Activated T-cell treated with anti-CD3 and anti-CD28 coated beads for 24 hours (primary cell): ENCODE measurements at places on chromosomes 1 and 21.
A peak's percentile ranks its signal among the peaks of the same experiment; 100 is the strongest.

- no peak for DNase-seq
Measured at GRCh38 chr1:87089823-87090222, 175.4 kb downstream of the HS2ST1 start.

DNA sequence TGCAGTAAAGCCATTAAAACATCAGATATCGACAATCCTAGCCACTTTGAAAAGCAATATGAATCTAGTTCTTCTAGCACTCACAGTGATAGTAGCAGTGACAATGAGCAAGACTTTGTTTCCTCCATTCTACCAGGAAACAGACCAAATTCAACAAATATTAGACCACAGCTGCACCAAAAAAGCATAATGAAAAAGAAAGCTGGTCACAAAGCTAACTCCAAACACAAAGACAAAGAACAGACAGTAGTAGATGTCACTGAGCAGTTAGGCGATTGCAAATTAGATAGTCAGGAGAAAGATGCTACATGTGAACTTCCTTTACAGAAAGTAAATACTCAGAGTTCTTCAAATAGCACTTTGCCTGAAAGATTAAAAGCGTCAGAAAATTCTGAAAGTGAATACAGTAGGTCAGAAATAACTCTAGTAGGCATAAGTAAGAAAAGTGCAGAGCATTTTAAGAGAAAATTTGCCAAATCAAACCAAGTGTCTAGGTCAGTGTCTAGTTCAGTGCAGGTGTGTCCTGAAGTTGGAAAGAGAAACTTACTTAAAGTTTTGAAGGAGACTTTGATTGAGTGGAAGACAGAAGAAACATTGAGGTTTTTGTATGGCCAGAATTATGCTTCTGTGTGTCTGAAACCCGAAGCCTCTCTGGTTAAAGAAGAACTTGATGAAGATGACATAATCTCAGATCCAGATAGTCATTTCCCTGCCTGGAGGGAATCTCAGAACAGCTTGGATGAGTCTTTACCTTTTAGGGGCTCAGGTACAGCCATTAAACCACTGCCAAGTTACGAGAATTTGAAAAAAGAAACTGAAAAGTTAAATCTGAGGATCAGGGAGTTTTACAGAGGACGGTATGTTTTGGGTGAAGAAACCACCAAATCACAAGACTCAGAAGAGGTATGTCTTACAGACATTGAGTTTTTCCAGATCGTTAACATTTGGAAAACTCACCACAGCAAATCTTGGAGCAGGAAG lies 24.9 kb downstream of the RPAP2 start:
- DNase-seq, result no peak

GRCh38 chr1:247054992-247055415 lies 23.6 kb downstream of the ZNF670 start:
- no peak for DNase-seq

DNA sequence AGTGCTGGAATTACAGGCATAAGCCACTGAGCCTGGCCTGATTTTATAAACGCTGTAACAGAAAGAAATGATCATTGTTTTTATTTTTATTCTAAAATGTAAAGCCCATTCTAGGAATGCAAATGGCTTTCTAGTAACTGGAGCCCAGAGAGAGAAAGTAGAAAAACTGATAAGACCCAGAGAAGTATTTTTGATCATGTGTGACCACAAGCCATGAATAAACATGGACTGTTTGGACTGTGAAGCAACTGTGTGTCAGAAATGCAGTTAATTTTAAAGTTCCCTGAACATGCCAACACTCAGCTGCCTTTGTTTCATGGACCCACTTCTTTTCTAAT lies 39.7 kb downstream of the EIF2B3 start:
- DNase-seq, result no peak

DNA sequence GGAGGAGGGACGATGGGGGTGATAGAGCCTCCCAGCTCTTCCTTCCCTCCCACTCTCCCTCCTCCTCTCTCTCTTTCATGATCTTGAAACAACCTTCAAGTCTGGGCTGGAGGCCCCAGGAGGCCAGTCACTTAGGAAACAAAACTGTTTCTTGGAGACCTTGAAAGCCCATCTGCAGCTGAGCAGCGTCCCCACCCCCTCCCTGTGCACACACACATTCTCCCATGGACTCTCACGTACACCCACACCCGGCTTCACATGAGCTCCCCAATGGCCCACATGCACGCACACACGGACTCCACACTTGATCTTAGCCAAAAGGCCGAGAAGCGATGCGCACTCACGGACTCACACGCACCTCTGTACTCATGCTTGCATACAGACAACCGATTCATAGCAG lies 3.2 kb upstream of the ATP1A2 start:
- DNase-seq, result no peak

- peak; percentile 79 for DNase-seq
Measured at GRCh38 chr1:182143154-182143657, 81.7 kb upstream of the ZNF648 start.

GRCh38 chr1:167171286-167171929 lies 49.3 kb upstream of the POU2F1 start:
- no peak for DNase-seq

DNA sequence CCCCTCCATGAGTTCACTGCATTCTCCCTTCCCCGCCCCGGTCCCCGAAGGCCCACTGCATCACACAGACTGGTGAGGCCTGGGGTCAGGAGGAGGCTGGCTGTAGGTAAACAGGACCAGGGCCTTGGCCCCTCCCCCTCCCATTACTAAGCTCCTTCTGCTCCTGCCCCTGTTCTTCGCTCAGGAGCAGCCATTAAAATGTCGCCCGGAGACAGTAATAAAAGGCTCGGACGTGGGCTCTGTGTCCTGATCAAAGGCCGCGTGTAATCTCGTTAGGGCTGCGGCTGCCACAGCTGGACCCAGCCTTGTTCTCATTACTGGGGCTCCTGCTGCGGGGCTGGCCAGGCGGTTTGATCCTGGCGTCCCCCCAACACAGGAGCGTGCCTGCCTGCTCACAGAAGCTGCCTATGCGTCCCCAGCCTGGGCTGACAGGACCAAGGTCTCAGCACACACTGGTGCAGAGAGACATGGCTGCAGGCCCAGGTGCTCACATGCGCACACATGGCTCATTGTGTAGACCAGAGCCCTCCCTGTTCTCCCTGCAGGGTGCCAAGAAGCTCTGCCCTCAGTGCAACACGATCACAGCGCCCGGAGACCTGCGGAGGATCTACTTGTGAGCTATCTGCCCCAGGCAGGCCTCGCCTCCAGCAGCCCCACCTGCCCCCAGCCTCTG lies 24.0 kb downstream of the TMEM53 start:
- DNase-seq, result no peak

DNA sequence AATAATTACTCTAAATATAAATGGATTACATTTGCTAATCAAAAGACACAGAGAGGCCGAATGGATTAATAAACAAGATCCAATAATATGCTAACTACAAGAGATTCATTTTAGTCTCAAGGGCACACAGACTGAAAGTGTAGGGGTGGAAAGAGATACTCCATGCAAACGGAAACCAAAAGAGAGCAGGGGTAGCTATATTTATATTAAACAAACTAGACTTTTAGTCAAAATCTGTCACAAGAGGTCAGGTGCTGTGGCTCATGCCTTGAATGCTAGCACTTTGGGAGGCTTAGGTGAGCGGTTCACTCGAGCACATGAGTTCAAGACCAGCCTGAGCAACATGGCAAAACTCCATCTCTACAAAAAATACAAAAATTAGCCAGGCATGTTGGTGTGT lies 33.6 kb upstream of the DISP1 start:
- DNase-seq, result no peak

DNA sequence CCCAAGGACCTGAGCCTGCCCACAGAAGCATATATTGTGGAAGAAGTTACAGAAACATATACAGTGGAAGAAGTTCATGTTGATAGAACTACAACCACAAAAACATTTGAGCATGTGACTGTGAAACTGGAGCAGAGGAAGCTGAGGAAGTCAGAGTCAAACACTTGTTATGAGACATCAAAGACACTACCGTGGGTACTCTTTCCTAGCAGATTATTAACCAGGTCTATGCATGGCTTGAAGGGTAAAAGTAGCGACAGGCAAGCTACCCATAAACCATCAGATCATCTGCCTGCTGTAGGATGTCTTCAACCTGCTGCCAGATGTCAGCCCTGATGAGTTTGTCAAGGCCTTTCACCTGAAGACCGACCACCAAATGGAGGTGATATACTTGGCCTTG lies 35.8 kb downstream of the IVNS1ABP start:
- no peak for DNase-seq

- no peak for DNase-seq
Measured at GRCh38 chr1:112770724-112771123, 55.6 kb upstream of the PPM1J start.

DNA sequence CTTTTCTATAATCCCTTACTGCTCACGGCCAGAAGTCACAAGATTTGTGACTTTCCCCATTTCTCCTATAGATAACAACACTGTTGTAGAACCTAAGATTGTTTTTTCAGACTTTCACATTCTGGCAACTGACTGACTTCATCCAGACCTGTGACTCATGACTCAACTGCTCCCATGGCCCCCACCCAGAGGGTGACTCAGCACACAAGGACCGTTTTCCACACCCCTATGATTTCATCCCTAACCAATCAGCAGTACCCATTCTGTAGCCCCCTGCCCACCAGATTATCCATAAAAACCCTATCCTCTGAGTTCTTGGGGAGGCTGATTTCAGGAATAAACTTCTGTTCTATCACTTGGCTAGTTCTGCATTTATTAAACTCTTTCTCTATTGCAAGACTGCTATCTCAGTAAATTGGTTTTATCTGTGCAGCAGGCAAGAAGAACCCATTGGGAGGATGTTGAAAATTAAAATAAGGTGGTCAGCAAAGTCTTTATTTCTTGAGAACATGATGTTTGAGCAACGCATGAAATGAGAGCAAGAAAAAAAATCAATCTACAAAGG lies 79.7 kb downstream of the NGF start:
- no peak for DNase-seq

DNA sequence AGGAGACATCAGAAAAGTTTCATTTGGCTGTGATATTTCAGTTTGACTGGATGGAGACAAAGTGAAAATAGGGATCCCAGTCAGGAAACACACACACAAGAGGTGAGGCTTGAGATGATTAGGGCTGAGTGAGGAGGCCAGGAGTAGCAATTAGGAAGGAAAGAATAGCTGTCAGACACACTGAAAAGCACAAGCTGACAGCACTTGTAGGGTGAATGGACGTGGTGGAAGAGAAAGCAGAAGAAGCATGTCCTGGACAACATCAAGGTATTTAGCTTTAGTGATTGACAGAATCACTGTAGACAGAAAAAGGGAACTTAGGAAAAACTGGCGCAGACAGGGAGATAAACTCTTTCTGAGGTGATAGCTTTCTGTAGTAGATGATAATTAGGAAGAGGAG lies 347.7 kb downstream of the TGFB2 start:
- no peak for DNase-seq

DNA sequence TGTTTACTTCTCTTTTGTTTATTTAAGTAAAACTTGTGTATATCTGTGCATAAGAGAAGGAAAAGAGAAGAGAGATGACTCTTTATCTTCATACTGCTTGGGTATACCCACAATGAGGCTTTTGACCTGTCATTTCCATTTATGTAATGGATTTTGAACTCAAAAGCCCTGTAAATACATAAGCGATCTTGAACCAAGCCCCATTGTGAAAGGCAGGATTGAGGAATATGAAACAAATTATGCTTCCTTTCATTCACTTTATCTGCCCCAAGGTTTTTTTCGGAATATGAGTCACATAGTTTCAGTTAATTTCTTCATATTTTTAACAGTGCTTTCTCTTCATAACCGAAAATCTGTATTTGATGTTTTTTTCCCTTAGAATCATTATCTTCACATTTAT lies 21.4 kb downstream of the CNST start:
- no peak for DNase-seq

- no peak for DNase-seq
Measured at GRCh38 chr1:51264451-51264850, 28.4 kb downstream of the RNF11 start.

DNA sequence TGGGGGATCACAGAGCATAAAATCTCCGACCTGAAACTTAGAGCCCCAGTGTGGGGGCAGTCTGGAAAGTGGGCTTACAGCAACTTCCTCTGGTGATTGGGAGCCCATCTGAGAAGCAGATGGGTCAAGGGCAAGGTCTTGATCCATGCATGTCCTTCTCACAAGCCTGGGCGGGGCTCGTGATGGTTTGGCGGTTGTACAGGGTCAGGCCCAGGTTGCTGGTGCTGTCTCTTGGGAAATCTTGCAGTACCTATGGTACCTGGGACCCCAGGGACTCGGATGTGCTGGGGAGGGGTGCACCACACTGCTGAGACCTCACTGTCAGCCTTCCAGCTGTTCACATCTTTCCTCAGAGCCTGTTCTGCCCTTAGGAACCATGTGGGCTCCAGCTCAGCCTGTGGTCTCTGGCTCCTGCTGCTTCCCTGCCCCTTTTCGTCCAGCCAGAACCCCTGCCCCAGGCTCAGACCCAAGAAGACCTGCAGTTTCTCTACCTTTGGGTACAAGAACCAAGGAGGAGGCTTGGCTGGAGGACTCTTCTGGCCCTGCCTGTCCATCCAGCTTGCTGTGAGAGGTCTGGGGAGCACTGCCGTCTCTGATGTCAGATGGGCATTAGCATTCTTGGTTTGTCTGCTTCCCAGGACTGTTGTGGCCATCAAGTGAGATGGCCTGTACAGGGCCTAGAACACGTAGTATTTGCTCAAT lies 24.5 kb downstream of the WNT4 start:
- no peak for DNase-seq

- DNase-seq, result no peak
Measured at GRCh38 chr1:116988908-116989307, 12.7 kb upstream of the CD101 start.

GRCh38 chr1:201608635-201609395 lies 69.9 kb downstream of the NAV1 start:
- DNase-seq, result no peak

GRCh38 chr1:103371234-103371633 lies 154.3 kb upstream of the RNPC3 start:
- no peak for DNase-seq

- DNase-seq, result no peak
Measured at GRCh38 chr1:33086384-33086850, 5.5 kb downstream of the AZIN2 start.

- DNase-seq, result no peak
Measured at GRCh38 chr1:208101661-208102431, 142.3 kb downstream of the PLXNA2 start.

DNA sequence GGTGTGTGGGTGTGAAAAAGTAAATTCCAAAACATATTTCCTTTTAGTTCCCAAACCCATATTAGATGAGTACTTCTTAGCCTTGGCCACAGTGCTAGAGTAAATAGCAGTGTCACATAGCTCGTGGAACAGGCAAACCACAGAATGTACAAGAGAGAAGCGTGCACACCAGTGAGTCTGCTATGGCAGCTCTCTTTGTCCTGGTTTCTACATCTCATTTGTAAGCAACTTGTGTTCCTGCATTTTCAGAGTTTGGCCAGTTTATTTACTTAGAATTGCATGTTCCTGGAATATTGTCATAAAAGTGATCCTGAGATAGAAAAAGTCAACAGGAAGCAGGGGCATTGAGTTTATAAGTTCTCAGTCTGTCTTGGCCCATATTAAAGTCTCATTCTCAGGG lies 142.1 kb downstream of the DHRS3 start:
- no peak for DNase-seq

DNA sequence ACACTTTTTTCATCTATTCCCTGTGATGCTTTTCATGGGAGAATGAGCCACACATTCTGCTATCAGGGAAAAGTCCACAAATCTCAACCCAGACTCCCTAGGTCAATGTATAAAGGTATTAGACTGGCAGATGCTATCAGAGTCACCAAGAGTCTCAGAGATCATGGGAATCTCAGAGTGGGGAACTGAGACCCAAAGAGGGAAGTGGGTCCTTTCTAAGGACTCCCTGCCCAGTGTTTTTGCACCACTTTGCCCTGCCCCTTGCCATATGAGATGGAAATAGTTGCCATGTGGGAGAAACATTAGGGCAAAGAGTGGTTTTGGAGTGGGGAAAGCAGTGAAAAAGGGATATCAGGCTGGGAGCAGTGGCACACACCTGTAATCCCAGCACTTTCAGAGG lies 19.1 kb upstream of the AZIN2 start:
- no peak for DNase-seq
